ENCODE measurements at places on chromosomes 16 and 17.

- no peak for DNase-seq
Measured at GRCh38 chr16:79473456-79473855, 127.1 kb downstream of the MAF start.

- no peak for DNase-seq
Measured at GRCh38 chr17:2235792-2236366, 67.7 kb downstream of the SMG6 start.

DNA sequence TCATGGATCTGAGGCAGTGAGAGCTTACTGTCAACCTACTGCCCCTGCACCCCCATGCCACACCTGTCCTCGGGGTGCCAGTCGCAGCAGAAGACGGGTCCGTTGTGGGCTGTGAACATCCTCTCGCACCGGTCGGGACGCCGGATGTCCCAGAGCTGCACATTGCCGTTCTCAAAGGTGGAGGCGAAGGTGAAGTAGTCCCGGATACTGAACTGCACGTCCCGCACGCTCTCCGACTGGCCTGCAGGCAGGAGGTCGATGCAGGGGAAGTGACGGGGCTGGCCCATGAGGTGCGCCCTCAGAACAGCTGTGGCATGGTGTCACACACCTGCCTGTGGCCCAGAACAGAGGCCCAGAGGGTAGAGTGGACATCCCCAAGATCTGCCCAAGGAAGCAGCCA lies 2.7 kb downstream of the WDR24 start:
- DNase-seq, result no peak

DNA sequence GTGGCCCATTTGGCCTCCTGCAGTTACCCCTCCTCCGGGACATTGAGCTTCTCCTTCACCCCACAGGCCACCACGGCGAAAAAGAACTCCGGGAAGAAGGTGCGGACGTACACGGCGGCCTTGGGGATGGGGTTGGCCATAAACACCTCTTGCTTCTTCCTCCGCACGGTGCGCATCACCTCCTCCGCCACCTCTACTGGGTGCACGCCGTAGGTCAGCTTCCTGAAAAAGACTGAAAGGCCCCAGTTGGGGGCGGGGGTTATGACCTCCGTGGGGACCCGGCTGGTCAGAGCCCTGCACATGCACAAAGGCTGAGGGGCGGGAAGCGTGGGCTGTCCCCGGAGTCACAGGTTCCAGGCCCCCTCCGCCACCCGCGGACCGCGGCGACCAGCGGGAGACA lies 19.9 kb downstream of the DHRS7C start:
- DNase-seq, result no peak
